ENCODE measurements at places on chromosomes 6 and 20.

DNA sequence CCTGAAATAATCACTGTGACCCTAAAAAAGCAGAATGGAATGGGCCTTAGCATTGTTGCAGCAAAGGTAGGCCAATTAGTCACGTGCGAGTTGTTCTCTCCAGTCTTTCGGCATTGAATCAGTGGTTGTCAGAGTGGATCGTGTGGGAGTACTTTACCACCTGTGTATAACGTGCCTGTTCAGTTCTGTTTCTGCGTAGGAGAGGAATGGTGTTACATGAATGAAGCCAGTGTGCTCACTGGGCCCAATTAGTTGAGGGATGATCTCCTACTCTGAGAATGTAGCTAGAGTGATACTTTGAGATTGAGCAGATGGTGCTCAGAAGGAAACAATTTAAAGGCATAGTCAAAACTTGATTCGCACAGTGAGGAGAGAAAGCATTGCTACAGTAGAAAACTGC is 72.4 kb upstream of the KIF25 start:
- peak; percentile 48 for DNase-seq

DNA sequence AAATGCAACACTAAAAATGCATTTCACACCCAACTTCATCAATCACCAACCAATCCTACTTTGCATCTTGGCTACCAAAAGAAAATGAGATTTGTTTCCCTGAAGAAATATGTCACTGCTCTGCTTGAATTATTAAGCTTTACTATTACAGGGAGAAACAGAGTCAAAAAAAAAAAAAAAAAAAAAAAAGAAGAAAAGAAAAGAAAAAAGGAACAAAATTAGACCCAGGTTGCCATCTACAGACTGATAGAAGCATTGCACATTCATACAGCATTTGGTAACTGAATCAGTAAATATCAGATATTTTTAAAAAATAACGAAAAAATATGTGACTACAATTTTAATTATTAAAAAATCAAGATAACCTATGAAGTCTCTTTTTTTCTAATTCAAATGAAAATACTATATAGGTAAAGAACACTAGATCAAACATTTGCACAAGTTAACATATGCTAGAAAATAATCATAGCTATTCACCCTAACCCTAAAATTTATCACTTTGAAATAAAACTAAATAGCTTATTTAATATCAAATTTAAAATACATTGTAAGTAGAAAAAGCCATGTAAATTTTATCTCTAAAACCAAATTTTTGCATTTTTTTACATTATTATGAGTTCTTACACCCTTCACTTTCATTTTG is 83.3 kb downstream of the DCDC2 start:
- no peak for DNase-seq

GRCh38 chr6:40585651-40586269 is 1.4 kb downstream of the LRFN2 start:
- no peak for DNase-seq

GRCh38 chr6:36912030-36912454 is 26.3 kb downstream of the C6orf89 start:
- DNase-seq, result peak; percentile 61

GRCh38 chr6:162846723-162847122 is 118.9 kb downstream of the PACRG start:
- DNase-seq, result no peak

GRCh38 chr6:3541006-3541585 is 84.2 kb upstream of the SLC22A23 start:
- no peak for DNase-seq

- no peak for DNase-seq
Observed at GRCh38 chr6:24458941-24459340, 30.4 kb downstream of the GPLD1 start.

DNA sequence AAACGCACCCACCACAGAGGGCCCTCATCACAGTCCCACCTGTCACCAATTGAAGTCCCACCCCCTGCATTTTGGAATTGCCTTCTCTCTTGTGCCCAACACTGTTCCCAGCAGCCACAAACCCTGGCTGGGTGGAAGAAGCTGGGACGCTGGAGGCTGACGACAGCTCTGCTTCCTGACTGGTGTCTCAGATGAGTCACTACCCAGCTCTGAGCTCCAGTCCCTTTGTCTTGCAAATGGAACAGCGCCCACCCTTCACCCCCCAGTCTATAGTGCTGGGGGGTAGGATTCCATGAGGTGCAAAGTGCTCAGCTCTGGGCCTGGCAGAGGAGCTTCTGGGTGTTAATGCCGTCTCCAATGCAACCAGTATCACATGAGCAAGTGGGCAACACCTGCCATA is 85.3 kb downstream of the DLGAP4 start:
- peak; percentile 44 for DNase-seq

DNA sequence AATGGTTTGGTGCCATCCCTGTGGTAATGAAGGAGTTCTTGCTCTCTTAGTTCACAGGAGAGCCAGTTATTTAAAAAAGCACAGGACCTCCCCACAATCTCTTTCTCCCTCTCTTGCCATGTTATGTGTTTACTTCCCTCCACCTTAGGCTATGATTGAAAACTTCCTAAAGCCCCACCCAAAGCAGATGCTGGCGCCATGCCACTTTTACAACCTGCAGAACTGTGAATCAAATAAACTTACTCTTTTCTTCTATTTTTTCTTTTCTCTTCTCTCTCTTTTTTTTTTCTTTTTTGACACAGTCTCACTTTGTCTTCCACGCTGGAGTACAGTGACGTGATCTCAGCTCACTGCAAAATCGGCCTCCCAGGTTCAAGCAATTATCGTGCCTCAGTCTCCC is 508.4 kb upstream of the EPHA7 start:
- no peak for DNase-seq

- no peak for DNase-seq
Observed at GRCh38 chr6:113351173-113351834, 505.8 kb upstream of the MARCKS start.

DNA sequence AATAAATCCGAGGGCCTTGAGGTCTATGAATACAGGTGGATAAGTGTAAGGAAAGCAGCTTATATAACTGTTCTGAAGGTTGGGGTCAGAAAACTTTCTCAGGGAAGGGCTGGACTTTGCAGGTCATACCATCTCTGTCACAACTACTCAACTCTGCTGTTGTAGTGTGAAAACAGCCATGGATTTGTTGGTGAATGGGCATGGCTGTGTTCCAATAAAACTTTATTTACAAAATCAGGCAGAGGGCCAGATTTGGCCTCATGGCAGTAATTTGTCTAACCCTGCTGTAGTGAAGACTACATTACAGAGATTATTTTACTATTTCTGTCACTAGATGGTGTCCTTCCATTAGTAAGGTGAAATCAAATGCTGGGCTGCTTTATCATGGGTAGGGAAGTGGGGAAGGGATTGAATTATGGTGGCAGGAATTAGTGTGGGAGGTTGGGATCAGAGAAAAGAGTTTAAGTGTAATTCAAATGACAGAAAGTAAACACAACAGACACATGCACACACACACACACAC is 409.6 kb upstream of the CHD6 start:
- DNase-seq, result peak; percentile 22

- no peak for DNase-seq
Observed at GRCh38 chr6:158338311-158339112, 26.2 kb downstream of the TULP4 start.

DNA sequence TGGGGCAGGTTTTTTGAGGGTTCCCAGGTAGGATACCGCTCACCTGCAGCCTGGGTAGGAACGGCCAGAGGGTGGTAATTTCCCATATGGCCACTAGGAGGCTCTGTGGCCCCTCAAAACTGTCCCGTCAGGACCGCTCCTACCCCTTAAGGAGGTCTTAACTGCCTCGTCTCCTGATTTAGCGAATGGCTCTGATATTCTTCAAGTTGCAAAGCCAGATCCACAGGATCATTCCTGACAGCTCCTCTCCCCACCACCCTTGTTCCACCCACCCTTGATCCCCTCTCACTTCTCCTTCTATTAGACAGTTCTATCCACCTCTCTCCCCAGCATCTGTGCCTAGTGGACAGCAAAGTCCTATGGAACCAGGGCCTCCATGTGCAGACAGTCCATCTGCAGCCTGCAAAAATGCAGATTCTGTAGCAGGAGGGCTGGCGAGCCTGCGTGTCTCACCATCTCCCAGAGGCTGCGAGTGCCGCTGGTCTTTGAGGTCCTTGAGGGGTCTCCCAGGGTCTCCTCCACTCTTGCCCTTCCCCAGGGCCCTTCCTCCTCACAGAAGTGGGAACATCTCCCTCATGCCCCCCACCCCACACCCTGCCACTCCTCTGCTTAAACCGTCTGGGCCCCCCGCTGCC is 34.3 kb upstream of the ZBP1 start:
- peak; percentile 78 for DNase-seq

GRCh38 chr6:113856625-113857555 is at the start of gene MARCKS:
Gene MARCKS, plus strand, starts transcription at chr6:113857345. Its CDS starts 401 bp downstream, at chr6:113857746.
- DNase-seq, result peak; percentile 89

DNA sequence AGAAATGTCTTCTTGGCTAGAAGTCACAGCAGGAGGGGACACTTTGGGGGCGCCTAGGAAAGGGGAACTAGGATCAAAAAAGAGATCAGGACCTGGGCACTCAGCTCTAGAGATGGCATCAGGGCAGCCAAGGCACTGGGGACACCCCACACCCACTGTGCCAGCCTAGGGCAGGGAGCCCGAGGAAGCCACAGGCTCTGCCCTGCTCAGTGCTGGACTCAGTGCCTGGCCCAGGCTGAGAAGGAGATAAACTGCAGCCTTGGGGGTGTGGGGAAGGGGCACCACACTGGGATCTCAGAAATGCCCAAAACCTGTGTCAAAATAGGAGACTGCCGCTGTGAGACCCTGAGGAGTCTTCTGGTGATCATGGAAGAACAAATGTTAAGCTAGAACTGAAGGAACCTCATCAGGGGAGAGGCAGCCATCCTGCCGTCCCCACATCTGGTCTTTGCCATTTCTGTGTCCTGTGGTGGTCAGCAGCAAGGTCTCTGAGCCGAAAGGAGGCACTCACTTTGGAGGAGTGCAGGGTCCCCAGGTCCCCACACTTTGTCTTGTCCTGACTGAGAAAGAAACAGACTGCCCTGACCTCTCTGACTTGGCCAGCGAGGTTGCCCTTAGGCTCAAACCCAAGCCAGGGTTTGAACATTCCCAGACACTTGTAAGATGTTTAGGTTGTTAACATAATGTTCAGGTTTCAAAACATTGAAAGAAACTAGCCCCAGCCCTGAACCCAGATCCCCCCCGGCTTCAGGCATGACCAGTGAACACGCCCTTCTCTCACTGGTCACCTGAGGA is 2.3 kb downstream of the ARFRP1 start:
- no peak for DNase-seq

DNA sequence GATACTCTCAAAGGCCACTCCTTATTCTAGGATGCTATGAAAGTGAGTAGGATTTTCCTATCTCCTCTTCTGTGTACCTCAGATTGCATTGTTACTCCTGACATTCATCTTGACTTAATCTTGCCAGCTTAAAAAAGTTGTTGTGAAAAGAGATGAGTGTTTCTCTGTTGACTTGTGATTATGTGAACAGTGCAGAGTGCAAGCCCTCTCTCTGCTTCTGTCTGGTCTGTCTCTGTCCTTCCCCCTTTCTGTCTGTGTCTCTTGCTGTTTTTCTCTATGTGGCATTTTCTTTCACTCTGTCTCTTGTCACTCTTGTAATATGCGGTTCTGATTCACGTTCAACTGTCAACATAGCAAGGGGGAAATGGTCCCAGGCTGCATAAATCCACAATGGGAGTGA is 306.6 kb downstream of the FARS2 start:
- DNase-seq, result no peak

GRCh38 chr20:3734111-3734843 is 1.8 kb downstream of the HSPA12B start:
- no peak for DNase-seq

DNA sequence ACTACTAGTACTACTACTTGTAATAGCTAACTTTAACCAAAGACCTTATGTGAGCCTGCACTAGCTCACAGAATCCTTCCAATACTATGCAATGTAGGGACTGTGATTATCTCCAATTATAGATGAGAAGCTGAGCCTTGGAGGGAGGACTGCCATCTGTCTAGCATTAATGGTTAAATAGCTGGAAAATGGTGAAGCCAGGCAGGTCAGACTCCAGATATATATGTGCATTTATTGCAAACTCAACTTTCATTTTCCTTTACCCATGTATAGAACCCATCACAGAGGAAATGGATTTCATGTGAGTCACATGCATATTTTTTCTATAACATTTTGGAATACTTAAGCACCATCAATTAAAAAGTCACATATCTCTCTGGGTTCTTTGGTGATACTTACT is 229.9 kb downstream of the BCAS1 start:
- DNase-seq, result no peak

- peak; percentile 36 for DNase-seq
Observed at GRCh38 chr6:119147101-119148053, 68.9 kb upstream of the FAM184A start.

DNA sequence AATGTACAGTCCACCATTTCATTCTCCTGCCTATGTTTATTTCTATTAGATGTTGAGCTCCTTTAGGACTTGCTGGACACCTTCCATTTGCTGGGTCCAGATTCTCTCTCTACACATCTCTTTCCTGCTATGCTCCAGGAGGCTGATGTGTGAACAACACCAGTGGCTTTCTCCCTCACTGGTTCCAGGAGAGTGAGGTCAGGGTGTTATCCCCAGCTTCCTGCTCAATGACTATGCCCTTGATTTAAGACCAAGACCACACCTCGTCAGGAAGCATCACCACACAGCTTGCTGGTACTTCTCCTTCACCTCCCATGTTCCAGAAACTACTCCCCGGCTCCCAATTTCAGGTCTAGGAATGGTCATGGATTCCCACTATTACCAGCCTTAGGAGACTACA is 31.3 kb upstream of the E2F3 start:
- no peak for DNase-seq

DNA sequence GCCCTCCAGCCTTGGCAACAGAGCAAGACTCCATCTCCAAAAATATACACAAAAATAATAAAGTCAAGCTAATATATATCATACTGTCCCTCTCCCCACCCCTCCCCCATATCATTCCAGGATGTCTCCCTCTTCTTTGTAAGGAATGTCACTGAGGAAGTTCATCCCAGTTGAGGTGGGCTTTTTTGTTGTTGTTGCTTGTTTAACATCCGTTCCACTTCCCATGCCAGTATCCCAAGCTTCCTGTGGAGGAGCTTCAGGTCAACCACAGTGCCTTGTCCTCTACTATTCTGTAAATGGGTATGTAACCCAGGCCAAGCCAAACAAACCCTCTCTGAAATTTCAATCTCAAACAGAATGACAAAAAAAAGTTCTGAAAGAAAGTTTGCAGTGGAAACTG is 19.0 kb upstream of the PTPN1 start:
- DNase-seq, result no peak

GRCh38 chr6:38750968-38751615 is 36.0 kb downstream of the DNAH8 start:
- DNase-seq, result no peak

DNA sequence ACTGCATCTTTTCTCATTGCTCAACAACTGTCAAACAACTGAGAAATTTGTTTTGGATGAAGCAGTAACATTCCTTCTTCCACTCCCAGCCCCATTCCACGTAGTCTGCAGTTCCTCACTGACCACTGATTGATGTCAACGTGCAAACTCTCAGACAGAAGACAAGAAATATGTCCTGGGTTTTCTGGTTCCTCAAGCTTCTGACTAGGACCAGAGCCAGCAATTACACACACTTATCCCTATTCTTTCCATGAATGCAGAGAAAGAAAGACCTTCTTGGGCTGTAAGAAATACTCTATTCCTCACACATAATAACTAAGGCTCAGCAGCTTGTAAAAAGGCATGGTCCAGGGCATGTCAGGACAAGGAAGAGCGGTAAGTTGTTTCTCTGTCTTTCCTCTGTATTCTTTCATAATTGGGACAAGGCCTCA is 790.1 kb upstream of the SLC35B3 start:
- no peak for DNase-seq

Measured in Ammon's horn (tissue), 1 donor.